Aorta (tissue), 5 donors: ENCODE measurements at places on chromosomes 7 and 10. TPM values are rescaled to one million over a fixed set of nuclear protein-coding genes. Genes with fewer than 3 reads are reported as not detected.
A peak's percentile ranks its signal among the peaks of the same experiment; 100 is the strongest.

GPR15LG gene
- not detected for total RNA-seq

UPK3B gene
- 1.7 TPM for total RNA-seq

PALD1 gene
- total RNA-seq = 10.7 TPM

GPNMB gene
- 129 TPM for total RNA-seq

ANKRD61 gene
- total RNA-seq = not detected

GIMAP5 gene
- 29.4 TPM for total RNA-seq

DNA sequence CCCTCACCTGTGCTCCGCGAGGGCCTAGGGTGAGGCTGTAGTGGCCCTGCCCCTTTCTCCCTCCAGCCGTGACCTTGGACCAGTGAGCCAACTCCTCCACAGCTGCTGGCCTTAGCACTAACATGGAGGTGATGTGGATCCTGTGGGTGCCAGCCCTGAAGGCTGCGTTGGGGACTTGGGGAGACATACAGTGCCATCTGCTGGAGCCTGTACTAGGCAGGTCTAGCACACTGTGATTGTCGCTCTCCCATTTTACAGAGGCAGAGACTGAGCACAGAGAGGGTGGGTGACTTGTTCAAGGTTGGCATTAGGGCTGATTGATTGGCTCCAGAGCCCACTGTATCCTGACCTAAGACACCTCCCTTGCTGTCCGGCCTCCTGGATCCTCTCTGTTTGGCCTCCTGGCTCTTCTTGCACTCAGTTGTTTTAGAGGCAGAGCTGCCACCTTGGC is 37.6 kb downstream of the PRF1 start:
- DNase-seq = no peak

DNA sequence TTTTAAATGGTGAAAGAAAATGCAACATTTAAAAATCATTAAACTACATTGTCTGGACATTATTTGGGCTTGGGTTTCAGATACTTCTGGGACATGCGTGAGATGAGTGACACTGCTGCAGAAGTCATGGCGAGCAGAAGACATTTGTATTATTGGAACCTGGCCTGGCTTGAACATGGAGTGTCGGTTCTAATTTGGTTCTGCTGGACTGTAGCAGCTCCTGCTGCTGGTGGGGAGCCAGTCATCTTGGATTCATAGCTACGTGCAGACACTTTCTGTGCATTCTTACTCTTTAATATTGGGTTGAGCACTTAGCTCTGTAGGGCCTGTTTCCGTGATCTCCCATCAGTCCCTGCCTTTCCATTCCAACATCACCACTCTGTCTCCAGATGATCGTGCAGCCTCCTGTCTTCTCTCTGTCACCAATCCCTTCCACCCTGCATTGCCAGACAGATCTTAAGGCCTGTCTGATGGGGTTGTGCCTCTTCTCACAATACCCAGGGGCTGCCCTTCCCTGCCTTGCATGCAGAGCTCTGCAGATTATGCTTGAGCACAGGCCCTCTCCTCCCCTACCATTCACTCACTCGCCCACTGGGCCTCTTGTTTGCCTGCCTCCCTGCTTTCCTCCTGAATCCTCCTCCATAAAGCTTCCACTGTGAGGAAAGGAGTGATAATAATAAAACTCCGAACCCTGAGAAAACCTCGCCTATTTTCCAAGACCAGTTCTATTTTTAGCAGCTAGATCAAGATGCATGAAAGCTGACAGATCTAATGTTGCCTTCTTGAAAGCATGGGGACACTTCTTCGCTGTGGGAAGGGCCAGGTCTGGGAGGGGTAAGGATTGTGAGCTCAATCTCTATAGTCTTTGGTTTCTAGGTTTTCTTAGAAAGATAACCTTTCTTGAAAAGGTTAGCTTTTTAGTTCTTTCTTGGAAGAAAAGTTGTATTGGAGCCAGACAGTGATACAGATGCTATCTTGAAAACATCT is 32.9 kb downstream of the CELF2 start:
- no peak for DNase-seq

GRCh38 chr10:29243750-29244149 is 45.1 kb upstream of the LYZL1 start:
- no peak for DNase-seq

DNA sequence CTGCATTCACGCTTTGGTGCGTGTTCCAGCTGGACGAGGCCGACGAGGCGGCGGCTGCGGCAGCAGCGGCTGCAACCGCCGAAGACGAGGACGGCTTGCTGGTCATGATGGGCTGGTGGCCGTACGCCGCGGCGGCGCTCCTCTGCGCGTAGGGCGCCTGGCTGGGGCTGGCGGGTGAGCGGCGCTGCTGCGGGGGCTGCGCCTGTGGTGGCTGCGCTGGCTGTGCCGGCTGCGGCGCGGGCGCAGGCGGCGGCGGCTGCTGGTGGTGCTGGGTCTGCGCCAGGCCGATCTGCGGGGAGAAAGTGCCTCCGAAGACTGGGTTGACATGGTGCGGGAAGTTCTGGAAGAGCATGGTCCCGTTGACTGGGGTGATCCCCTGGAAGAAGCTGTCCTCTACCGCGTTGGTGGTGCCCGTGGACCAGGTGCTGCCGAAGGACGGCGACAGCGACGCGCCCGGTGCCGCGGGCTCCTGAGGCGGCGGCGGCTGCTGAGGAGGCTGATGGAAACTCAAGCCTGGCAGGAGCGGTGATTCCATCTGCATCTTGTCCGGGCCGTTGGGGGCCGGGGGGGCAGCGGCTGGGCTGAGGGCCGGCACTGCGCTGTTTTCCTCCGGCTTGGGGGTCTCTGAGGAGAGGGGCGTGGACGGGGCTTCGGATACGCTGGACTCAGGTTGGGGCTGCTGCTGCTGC is 51.1 kb downstream of the CPEB3 start:
- DNase-seq = peak; percentile 67

DNA sequence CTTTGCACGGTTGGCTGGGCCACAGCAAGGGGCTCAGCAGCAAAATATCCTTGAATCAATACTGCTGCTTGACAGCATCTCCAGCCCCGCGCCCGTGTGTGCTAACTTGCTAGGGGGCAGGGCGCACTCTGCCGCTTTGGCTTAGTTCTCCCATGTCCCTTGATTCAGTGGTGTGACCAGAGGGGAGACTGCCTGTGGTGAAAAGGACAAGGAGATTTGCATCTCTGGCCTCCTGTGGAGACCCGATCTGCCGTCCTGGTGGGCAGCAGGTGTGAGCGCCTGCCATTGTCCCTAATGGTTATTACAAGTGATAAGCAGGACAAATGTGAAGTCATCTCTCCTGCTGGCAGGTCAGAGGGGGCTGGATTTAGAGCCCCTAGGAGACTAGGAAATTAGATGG is 500.2 kb upstream of the GALNT17 start:
- no peak for DNase-seq

GRCh38 chr7:39824456-39825200 is 125.4 kb upstream of the CDK13 start:
- DNase-seq = no peak

- DNase-seq = no peak
These were observed 5.7 kb downstream of the ATG9B start for GRCh38 chr7:151018421-151019129.

DNA sequence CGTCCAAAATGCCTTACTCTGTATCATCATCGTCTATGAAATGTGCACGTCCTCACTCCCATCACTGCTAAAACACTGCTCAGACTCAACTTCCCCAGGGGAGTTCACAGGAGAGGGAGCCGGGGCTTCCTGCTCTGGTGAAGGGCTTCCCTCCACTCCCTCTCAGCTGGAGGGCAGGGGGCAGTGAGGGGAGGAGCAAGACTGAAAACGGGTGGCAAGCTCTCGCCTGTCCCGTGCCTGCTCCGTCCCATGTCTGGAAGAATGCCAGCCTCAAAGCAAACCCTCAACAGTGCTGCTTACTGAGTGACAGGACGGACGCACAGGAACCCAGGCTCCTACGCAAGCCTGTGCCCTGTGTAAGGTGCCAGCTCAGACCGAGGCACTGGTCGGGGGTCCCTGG is 25.1 kb downstream of the PRKAG2 start:
- DNase-seq = peak; percentile 86

DNA sequence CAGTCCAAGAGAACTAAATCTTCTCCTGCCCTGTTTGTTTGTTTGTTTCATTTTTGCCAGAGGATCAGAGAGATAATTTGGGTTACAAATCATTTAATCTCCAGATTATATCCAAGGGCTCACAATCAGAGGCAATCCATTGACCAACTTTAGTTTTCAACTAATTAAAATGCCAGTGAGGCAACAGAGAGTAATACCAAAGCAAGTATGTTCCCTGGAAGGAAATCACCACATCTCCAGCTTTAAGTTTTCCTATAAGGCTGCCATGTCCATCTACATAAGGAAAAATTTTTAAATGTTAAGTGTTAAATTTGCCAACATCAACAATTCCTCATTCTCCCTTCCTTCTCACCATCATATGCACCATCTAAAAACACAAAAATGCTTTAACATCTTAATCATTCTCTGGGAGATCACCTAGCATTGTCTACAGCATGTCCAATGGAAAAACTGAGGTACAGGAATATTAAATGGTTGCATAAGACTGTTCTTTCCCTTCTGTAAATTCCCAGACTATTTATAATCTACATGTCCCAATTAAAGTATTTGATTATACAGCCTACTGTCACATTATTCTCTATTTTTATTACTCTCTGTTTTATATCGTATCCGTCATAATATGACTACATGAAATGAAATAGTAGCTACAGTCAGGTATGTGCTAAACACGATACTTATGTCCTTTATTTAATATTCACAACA is 14.1 kb downstream of the USP54 start:
- DNase-seq = no peak

GRCh38 chr7:23658831-23659427 is 21.1 kb upstream of the FAM221A start:
- DNase-seq = no peak

DNA sequence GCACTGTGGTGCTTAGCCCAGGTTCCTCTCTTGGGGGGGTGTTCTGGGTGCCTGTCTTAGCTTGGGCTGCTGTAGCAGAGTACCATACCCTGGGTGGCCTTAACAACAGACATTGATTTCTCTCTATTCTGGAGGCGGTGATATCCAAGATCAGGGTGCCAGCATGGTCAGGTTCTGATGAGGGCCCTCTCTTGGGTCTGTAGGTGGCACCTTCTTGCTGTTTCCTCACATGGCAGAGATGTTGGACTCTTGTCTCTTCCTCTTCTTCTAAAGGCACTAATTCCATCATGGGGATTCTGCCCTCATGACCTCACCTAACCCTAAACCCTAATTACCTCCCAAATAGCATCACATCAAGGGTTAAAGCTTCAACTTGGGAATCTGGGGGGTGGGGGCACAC is 19.9 kb upstream of the CRHR2 start:
- no peak for DNase-seq

DNA sequence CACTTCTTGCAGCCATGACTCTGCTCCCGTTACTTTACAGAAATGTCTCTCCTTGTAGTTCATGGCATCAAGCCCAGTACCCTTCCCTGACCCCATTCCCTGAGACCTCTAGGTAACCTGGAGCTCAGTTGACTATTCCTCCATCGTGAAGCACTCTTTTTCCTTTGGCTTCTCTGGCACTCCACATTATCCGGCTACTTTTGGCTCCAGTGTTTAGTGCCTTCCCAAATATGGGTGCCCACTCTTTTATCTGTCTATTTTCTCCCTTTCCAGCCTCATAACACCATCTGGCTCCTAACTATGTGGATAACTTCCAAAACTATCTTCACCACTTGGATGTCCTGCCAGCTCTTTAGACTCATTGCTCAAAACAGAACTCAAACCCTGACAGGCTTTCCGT is 744.7 kb upstream of the GALNT17 start:
- peak; percentile 54 for DNase-seq

DNA sequence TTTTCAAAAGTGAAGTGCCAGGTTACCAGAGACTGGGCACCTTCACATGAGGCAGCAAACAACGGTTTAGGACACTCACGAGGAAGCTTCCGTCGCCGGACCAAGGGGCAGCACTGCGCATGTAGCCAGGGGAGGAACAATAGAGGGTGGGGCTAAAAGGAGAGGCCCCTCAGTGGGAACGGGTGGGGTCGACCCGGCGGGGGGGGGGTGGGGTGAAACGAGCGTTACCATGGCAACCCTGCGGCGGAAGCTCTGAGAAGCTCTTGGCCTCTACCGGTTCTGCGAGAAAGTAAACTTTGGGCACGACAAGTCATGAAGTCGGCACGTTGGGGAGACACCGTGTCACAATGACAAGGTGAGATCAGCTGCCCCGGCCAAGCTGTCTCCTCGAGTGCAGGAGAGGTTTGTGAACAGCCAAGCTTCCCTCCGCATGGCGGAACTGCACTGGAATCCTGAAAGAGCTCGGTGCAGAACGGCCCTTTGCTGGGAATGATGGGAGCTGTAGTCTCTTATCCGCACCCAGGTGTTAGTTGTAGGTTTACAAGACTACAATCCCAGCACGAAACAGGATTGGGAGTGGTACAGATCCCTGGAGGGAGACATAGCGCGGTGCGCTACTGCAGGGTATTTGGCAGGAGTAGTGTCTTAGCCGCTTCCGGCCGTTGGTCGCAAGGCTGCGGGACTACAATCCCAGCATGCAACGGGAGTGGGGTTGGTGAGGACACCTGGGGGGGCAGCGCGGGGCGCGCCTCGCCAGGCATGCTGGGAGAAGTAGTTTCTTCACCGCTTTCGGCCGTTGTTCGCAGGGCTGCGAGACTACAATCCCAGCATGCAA is 72.8 kb upstream of the ZNF722 start:
- DNase-seq = peak; percentile 94

DNA sequence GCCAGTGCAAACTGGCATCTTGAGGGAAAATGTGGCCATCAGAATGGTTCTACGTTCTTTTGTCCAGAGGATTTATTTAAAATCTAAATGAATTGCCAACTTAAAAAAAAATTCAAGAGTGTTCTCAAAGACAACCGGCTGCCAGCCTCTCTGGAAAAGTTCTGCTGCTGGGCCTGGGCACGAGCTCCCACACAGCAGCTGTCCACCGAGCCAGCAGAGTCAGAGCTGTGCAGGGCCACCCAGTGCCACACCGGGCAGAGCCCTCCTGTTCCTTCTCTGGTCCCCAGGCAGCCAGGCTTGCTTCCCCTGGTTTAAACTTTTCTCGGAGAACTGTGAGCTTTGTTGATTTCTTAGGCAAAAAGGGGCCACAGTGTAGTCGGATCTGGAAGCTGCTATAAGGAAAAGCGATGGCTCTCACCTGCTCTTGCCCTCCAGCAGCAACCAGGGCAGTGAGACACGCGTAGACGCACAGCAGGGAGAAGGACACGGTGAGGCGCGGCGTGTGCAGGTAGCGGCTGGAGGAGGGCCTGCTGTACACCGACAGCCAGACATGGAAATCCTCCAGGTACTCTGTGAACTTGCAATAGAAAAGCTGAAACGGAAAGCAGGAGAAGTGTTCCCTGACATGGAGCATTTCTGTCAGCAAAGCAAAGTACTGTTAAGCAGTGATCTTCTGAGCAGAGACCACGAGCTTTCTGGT is 111.6 kb downstream of the PKD1L1 start:
- no peak for DNase-seq

DNA sequence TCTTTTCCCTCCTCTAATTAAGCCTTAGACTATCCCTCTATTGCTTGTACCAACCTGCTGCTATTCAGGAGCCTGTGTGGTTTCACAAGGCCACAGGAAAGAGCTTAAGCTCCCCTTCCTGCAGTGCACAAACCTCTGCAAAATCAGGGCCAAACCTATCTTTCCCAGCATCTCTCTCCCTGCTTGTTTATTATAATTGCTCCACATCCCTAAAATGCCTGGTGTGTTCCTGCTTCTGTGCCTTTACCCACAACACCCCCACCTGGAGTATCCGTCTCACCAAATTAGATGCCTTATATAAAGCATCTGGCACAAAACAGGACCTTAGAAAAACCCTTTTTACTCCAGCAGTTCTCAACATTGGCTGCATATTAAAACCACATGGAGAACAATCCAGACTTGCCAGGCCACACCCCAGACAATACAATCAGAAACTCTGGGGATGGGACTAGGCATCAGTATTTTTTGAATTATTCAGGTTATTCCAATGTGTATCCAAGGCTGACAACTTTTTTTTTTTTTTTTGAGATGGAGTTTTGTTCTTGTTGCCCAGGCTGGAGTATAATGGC is 16.7 kb downstream of the SEC31B start:
- no peak for DNase-seq
